ENCODE measurements at places on chromosomes 13 and 19.

- DNase-seq, result no peak
Observed at GRCh38 chr13:92362717-92363116, 863.9 kb upstream of the GPC6 start.

GRCh38 chr19:3669082-3669946 is 31.0 kb downstream of the PIP5K1C start:
- DNase-seq, result no peak

- DNase-seq, result no peak
Observed at GRCh38 chr13:74325106-74325505, 190.9 kb upstream of the KLF12 start.

GRCh38 chr19:45630463-45630862 is 8.7 kb downstream of the EML2 start:
- DNase-seq, result no peak

GRCh38 chr13:83773961-83774360 is 108.3 kb downstream of the SLITRK1 start:
- no peak for DNase-seq

GRCh38 chr19:4342314-4342614 is 1.1 kb upstream of the MPND start:
- no peak for DNase-seq

DNA sequence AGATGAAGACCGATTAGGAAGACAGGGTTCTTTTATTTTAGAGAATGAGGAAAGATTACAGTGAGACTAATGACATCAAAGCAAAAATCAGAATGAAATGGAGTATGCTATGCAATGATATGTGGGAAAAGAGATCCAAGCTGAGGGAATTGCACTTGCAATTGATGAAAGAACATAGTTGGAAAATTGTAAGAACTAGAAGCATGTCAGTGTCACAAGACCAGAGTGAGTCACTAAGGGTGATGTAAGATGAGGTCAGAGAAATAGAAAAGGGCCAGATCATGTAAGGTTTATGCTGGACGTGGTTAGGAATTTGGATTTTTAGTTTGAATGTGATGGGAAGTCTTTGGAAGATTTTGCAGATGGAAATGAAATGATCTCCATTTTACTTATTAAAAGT is 1937.3 kb downstream of the OLFM4 start:
- DNase-seq, result no peak

Measured in T-cell (primary cell).